ENCODE measurements at places on chromosomes 16 and 17.

DNA sequence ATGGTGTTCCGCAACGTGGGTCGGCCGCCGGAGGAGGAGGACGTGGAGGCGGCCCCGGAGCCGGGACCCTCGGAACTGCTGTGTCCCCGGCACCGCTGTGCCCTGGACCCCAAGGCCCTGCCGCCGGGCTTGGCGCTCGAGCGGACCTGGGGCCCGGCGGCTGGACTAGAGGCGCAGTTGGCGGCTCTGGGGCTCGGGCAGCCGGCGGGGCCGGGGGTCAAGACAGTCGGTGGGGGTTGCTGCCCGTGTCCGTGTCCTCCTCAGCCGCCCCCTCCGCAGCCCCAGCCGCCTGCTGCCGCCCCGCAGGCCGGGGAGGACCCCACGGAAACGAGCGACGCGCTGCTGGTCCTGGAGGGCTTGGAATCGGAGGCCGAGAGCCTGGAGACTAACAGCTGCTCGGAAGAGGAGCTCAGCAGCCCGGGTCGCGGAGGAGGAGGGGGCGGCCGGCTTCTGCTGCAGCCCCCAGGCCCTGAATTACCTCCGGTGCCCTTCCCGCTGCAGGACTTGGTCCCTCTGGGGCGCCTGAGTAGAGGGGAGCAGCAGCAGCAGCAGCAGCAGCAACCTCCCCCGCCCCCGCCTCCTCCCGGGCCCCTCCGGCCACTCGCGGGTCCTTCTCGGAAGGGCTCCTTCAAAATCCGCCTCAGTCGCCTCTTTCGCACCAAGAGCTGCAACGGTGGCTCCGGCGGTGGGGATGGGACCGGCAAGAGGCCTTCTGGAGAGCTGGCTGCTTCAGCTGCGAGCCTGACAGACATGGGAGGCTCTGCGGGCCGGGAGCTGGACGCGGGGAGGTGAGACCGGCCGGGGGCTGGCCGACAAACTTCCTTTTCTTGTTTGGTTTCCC is 821 bp downstream of the SOCS7 start:
- no peak for DNase-seq

DNA sequence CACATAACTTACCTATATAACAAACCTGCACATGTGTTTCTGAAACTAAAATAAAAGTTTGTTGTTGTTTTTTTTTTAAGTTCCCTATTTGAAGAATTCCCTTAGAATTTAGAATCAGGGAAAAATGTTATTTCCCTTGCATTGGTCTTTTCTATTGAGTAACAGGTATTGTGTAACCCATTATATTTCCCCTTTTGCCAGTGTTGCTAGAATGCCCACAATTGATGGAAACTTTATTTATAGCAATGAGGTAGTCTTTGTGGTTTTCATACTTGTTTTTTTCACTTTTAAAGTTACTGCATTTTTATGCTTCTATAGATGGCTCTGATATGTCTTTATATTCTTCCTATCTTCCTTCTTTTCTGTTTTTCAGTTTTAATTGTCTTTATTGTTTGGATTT is 3.9 kb downstream of the NLRP1 start:
- DNase-seq = no peak

DNA sequence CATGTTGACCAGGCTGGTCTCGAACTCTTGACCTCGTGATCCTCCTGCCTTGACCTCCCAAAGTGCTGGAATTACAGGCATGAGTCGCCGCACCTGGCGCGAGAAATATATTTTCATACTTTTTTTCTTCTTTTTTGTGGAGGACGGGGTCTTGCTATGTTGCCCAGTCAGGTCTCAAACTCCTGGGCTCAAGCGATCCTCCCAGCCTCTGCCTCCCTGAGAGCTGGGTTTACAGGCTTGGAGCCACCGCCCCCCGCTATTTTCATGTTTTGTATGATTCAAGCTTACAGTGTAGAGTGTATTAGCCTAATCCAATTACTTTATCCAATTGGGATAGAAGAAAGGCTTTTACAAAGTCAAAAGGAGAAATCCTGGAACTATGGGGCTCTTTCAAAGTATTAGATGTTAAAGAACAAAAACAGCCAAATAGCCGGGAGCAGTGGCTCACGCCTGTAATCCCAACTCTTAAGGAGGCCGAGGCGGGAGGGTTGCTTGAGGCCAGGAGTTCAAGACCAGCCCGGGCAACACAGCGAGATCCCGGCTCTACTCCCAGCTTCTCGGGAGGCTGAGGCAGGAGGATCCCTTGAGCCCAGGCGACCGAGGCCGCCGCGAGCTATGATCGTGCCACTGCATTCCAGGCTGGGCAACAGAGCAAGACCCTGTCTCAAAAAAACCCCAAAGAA is 1.4 kb upstream of the MAP1LC3B start:
- DNase-seq = no peak

- no peak for DNase-seq
Observed at GRCh38 chr16:55100100-55100499, 169.4 kb downstream of the IRX5 start.

- DNase-seq = no peak
Observed at GRCh38 chr16:76518781-76519180, 241.6 kb downstream of the CNTNAP4 start.

- no peak for DNase-seq
Observed at GRCh38 chr17:30170415-30170987, 53.9 kb downstream of the NSRP1 start.

GRCh38 chr17:79836510-79836971 is 2.7 kb downstream of the CBX4 start:
- no peak for DNase-seq

- no peak for DNase-seq
Observed at GRCh38 chr17:57622683-57623433, 122.2 kb downstream of the CCDC182 start.

DNA sequence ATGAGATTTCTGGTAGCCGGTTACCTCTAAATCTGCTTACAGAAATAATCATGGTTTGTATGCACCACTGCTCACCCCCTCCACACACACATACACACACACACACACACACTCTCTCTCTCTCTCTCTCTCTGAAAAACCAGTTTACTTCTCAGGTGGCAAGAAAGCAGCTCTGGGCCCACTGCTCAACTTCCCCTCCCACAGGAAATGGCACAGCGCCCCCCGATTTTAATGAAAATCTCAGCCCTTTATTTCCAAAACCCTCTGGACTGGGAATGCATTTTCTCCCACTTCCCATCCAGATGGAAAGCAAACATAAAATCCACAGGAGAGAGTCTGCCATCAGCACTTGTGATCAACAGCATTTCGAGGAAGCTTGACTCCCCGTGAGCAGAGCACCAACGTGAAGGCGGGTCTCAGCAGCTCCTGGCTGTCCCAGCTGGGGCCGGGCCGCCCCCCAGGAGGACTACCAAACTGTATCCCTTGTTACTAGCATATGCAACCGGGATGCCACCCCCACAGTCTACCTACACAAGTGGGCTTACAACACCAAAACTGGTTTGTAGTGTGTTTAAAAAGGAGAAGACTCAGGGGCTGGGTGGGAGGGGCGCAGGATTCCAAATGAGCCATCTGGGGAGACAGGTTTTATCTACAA is 121.1 kb downstream of the SLC39A11 start:
- no peak for DNase-seq

DNA sequence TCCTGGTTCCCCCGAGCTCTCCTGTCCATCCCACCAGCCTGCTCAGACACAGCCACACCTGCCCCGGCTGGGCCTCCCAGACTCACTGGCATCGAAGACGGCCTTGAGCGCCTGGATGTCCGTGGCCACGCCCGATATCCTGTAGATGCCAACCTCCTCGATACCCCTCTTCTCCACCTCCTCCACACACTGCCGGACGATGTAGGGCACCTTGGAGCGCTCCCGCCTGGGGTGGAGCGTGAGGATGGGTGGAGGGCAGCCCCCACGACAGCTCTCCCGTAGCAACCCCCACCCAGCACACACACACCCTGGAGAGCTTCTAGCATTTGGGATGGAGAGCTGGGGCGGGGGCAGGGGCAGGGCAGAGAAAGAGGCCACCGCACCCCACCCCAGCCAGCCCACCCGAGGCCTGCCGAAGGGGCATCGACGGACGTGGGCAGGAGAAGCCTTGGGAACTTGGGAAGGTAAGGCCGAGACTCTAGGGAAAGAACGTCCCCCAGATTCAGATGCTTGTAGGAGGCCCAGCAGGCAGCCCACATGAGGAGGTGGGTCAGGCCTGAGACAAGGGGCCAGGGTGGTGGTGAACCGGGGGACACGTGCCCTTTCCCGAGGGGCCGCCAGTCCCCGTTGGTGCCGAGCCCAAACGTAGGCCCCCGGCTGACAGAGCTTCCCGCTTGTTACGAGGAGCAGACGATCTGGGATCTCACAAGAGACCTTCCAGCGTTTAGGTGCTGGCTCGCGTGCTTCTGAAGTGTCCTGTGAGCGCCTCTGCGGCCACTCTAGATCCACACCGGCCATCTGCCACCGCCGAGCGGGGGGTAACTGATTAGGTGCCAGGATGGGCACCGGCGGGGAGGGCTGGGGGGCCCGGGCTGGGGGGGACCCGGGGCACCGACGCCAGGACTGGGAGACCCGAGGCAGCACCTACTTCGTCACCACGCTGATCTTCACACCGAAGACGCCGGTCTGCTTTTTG is 15.1 kb downstream of the TIMM22 start:
- DNase-seq = no peak

DNA sequence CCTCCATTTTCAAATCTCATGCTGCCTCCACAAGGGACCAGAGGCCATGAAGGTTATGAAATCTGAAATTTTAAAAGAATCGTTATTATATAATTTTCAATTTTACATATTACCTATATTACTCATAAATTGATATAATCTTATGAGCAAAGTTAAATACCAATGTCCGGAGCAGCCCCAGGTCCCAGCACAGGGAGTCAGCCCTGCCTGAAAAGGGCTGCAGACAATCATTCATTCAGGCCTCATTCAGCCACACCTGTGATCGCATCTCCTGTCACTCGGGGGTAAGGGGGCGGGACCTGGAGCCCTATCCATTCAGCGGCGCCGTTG is 172.5 kb downstream of the AHSP start:
- no peak for DNase-seq

GRCh38 chr16:17467923-17468540 is 2.7 kb downstream of the XYLT1 start:
- DNase-seq = no peak

- DNase-seq = no peak
Observed at GRCh38 chr17:80829166-80829813, 162.4 kb upstream of the CHMP6 start.

- no peak for DNase-seq
Observed at GRCh38 chr16:47574091-47575054, 113.2 kb downstream of the PHKB start.
